Activated naive CD4-positive, alpha-beta T cell treated with anti-CD3 and anti-CD28 coated beads for 36 hours (primary cell): ENCODE measurements at places on chromosomes 3 and 15. TPM values are rescaled to one million over a fixed set of nuclear protein-coding genes. Genes with fewer than 3 reads are reported as not detected.

The RFX7 gene
- 26.6 TPM for total RNA-seq

The CLRN1 gene
- total RNA-seq: not detected

The SLC27A2 gene
- total RNA-seq: 25.2 TPM

The GABRB3 gene
- 0.19 TPM for total RNA-seq

The SLC22A13 gene
- total RNA-seq: not detected

The AADACL2 gene
- total RNA-seq: not detected

The FBXW12 gene
- total RNA-seq: not detected

The SLC9C1 gene
- not detected for total RNA-seq

The CNTN6 gene
- not detected for total RNA-seq

The GOLGA6B gene
- total RNA-seq: not detected

The TP63 gene
- total RNA-seq: not detected

The PRTG gene
- total RNA-seq: not detected

The RGMA gene
- 0.69 TPM for total RNA-seq

The MYNN gene
- total RNA-seq: 13.5 TPM

The TMOD2 gene
- 6.4 TPM for total RNA-seq

The USP8 gene
- 31.6 TPM for total RNA-seq

The ACSBG1 gene
- not detected for total RNA-seq

The KLHL40 gene
- total RNA-seq: not detected

The RUVBL1 gene
- total RNA-seq: 73.1 TPM
